NCI-H187 (cell line): ENCODE measurements at places on chromosomes 13 and 19.

- no peak for DNase-seq
These were observed 33.3 kb downstream of the IGFL2 start for GRCh38 chr19:46181388-46181779.

GRCh38 chr13:65836066-65836465, 1394.1 kb downstream of the PCDH9 start:
- no peak for DNase-seq

GRCh38 chr13:27304099-27304498, 33.5 kb downstream of the RASL11A start:
- no peak for DNase-seq

DNA sequence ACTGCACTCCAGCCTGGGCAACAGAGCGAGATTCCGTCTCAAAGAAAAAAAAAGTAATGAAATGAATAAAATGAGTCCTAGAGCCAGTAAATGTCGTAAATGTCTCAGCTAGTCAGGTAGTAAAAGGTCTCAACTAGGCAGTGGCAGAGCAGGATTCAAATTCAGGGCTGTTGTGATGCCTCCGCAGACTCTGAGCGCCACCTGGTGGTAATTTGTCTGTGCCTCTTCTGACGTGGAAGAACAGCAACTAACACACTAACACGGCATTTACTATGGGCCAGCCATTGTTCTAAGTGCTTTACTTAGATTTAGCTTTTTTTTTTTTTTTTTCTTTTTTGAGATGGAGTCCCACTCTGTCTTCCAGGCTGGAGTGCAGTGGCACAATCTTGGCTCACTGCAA, 30.2 kb downstream of the CYP2F1 start:
- DNase-seq = no peak

- DNase-seq = no peak
These were observed 188.8 kb downstream of the KLF12 start for GRCh38 chr13:73945382-73945781.

GRCh38 chr19:53158119-53158656, 665 bp downstream of the ZNF347 start:
- no peak for DNase-seq

DNA sequence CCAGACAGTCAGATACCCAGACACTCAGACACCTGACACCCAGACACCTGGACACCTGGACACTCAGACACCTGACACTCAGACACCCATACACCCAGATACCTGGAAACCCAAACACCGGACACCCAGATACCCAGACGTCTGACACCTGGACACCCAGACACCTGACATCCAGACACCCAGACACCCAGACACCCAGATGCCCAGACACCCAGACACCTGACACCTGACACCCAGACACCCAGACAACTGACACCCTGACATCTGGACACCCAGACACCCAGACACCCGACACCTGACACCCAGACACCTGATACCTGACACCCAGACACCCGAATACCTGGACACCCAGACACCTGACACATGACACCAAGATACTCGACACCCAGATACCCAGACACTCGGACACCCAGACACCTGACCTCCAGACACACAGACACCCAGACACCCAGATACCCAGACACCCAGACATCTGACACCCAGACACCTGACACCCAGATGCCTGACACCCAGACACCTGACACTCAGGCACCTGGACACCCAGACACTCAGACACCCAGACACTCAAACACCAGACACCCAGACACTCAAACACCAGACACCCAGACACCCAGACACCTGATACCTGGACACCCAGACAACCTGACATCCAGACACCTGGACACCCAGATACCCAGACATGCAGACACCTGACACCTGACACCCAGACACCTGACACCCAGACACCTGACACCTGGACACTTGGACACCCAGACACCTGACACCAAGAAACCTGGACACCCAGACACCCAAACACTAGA, 19.1 kb downstream of the C19orf12 start:
- DNase-seq = no peak

DNA sequence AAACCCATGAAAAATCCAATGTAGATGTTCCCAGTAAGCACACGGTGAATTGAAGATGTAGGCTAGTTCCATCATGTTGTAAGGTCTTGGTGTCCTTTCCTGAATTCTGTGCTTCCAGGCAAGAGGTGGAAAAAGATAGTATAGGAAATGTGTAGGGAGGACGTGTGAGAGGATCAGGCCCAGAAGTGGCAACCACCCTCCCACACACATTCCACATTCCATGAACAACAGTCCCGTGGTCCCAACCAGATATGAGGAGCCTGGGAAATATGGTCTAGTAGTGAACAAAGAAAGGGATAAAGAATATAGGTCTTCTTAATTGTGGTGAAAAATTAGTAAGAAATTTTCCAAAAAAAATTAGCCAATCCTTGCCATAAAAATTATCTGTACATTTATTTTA, 1254.2 kb upstream of the SLC10A2 start:
- no peak for DNase-seq

- no peak for DNase-seq
These were observed 6.4 kb upstream of the NFIC start for GRCh38 chr19:3359919-3360420.

GRCh38 chr19:29404951-29405727, 120.7 kb upstream of the VSTM2B start:
- DNase-seq = peak; percentile 91

GRCh38 chr19:53977429-53977990, 13.9 kb upstream of the CACNG6 start:
- DNase-seq = peak; percentile 33

DNA sequence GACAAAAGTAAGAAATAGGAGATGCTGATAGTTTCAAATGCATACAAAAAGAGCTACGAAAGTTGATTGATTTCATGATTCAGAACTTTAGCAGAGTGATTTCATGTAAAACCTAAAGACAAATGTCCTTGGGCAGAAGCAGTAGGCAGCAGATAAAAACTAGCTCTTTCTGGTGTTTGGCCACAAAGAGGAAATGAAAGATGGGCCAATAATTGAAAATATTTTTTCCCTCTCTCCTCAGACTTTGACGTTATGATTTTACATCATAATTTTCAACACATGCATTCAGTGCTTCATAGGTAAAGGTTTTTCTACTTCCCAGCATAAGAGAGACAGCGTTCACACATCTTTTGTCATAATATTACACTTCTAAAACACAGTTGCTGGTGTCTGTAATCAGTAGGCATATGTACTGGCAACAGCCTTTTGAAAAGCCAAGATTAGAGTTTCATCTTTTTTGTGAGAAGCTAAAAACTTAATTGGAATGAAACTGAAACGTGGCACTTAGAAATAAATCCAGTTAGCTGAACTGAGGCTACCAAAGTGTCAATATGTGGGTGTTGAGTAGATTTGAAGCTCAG, 9.3 kb downstream of the SCEL start:
- no peak for DNase-seq

GRCh38 chr19:16532440-16533234, 9.6 kb downstream of the CHERP start:
- no peak for DNase-seq

DNA sequence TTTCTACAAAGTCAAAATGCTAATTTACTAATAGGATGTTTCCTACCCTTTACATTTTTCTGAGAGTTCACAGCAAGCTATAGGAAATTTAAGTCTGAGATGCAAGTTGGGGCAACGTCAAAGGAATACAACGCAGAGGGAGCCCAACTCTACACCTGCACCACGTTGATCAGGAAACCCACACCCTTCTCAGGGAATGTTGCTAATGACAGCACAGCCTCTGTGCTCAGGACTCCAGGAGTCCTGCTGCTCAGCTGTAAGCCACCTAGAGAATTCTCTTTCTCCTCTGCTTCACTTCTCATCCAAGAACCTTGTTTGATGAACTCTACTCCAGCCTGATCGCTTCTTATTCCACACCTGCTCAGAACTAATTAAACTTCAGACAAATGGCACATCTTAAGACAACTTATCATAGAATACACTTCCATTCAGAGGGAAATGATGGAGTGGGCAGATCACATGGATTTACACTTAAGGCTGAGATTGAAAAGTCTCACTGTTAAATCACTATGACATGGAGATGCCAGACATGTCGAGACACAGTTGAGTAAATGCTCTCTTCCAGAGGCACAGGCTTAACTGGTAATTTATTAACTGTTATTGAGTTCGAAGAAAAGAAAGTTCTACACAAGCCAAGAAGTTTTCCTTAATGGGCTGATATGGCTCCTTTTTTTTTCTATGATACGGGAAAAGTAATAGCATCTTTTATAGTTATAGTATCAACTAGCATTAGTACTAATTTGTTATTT, 811.6 kb upstream of the ARGLU1 start:
- no peak for DNase-seq

GRCh38 chr19:49442354-49442753, 1.0 kb upstream of the SLC17A7 start:
- no peak for DNase-seq

DNA sequence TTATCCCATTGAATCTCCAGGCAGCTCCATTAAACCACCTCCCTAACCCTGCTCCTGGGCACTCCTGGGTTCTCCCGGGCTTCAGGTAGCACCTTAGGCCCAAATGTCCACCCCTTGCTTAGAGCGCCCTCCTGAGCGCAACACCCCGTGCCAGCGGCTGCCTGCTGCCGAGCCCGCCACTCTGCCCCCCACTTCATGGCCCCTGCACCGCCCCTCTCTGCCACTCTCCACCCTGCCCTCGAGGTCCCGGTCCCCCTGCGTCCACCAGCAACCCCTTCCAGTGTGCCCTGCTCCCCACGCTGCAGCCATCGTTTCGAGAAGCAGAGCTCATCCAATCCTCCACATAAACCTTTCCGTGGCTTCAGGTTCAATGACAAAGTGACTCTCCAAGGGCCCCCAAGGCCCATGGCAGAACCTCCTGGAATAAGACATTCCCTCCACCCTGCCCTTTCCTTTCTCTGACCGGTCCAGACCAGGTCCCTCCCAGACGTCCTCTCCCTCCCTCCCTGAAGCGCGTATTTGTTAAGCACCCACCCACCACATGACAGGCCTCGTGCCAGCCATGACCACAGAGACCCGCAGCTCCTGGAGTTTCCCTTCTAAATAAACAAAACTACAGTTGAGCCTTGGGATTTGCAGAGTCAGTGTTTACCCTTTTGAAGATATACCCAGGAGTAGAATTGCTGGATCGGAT, 66.6 kb downstream of the ARHGEF18 start:
- no peak for DNase-seq

- no peak for DNase-seq
These were observed at the start of gene THSD1 for GRCh38 chr13:52405767-52406494. Gene THSD1 (minus strand): TSS chr13:52406172. CDS start chr13:52402600, 3,572 bp downstream.

GRCh38 chr19:33670398-33670797, 48.6 kb downstream of the CHST8 start:
- DNase-seq = no peak

- DNase-seq = no peak
These were observed 6.4 kb upstream of the QTRT1 start for GRCh38 chr19:10694706-10695307.

DNA sequence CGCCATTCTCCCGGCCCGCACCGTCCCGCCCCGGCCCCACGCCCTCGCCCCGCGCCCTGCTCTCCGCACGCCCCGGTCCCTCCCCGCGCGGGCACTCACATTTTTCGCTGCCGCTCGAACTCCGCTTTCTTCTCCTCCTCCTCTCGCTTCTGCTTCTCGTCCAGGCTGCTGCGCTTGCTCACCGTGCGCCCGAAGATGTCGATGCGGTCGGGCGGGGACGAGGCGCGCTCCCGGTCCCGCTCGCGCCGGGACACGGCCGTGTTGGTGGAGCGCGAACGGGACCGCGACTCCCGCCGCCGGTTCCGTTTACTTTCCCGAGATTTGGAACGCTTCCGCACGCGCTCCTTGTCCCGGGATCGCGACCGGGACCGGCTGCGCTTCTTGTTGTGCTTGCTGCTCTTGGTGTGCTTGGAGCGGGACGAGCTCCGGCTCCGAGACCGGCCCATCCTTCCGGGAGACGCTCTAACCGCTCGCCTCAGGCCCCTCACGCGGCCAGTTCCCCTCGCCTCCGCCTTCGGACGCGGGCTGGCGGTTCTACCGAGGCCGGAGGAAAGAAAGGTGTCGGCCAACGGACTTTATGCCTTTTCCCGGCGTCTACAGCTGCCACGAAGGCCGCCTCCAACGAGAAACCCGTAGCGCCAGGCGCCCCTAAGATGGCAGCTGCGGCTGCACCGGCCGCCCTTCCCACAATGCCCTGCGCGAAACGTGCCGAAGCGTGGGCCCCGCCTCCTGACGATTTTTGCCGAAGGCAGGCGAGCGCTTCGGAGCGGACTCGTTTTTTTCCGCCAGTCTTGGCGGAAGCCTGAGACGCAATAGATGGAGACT, at the start of gene ARGLU1:
ARGLU1 (minus strand) TSS at position 664 of the 825 bp plus-strand sequence; CDS start at position 446, 218 bp downstream.
- DNase-seq = peak; percentile 95

DNA sequence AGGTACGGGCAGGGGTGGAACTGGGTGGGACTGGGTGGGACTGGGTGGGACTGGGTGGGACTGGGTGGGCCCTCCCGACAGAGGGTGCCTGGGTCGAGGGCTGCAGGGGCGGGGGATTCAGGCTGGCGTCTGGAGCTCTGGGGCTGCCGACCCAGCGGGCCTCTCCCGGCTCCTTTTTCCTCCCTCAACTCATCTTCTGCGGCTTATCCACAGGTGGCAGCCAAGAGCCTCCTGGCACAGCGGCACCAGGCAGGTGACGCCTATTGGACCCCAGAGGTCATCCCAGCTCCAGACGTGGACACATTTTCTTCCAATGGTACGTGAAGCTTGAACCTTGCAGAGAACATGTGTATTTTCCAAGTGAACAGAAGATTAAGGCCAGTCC, 533 bp downstream of the ZNF544 start:
- no peak for DNase-seq

GRCh38 chr19:55178781-55179599, 1.1 kb downstream of the SYT5 start:
- peak; percentile 83 for DNase-seq
